ENCODE measurements at places on chromosomes 13 and 19.

DNA sequence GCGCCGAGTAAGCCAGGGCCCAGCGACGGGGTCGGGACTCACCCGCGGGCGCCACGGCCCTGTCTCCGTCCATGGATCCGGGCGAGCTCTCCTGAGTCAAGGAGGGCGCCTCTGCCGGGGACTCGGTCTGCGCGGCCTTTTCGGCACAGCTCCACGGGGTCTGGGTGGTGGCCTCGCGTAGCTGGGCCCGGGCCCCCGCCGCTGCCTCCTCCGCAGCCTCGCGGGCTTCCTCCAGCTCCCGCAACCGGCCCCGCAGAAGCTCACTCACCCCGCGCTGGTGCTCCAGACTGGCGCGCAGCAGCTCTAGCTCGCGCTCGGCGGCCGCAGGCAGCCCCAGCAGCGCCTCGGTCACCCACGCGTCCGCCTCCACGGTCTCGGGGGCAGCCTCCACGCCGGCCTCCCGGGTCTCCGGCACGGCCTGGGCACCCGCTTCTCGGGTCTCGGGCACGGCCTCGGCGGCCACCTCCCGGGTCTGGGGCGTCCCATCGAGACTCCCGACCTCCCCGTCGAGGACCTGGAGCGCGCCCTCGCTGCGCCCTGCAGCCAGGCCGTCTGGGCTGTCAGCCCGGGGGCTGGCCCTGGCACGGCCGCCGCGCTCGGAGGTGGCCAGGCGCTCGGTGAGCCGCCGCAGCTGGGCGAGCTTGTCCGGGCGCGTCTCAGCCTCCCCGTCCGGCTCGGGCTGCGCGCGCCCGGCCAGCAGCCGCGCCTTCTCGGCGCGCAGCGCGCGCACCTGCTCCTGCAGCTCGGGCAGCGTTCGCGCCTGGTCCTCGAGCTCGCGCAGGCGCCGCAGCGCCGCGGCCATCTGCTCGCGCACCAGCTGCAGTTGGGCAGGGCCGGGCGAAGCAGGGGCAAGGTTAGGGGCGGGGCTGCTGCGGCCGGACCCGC is 8.4 kb downstream of the KANK3 start:
- no peak for DNase-seq

DNA sequence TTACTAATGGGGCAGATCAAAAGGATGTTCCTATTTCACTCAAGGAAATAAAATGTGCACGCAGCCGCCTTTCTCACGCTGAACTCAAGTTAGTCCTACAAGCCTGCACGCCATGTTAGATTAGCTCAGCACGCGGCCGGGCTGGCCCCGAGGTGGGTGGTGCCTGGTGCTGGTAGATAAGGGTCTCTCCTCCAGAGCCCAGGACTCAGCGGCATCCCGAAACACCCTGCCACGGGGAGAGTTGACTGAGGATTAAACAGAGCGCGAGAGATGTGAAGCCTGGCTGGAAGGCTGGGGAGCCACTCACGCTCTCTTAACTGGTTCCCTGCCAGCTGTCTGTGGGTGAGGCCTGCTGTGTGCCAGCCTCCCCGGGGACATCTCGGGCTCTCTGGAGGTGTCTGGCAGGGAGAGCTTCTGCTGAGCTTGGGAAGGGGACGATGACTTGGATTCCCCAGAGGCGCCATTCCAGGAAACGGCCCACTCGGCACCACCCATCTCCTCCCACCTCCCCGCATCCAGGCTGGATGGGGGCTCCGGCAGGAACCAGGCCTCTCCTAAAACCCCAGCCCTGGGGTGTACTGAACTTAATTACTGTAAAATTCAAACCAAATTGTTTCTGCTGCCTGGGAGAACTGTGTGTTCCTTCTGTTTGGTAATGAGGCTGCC is 122.2 kb downstream of the KDM4B start:
- DNase-seq, result no peak

DNA sequence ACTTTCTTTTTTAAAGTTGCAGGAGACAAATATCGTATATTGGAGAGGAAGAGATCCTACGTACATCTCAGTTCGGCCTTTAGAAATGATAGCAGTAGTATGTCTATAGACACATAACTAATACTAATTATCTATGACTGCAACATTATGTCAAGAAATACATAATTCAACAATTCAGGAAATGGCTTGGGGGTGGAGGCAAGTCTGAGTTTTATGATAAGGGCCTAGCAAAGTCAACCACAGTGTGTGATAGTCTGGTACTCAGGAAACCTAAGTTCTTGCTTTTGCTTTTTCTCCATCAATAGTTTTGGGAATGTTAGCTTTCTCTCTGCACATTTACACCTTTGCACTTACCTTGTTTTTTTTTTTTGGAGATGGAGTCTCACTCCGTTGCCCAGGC is 27.5 kb upstream of the OBI1 start:
- no peak for DNase-seq

DNA sequence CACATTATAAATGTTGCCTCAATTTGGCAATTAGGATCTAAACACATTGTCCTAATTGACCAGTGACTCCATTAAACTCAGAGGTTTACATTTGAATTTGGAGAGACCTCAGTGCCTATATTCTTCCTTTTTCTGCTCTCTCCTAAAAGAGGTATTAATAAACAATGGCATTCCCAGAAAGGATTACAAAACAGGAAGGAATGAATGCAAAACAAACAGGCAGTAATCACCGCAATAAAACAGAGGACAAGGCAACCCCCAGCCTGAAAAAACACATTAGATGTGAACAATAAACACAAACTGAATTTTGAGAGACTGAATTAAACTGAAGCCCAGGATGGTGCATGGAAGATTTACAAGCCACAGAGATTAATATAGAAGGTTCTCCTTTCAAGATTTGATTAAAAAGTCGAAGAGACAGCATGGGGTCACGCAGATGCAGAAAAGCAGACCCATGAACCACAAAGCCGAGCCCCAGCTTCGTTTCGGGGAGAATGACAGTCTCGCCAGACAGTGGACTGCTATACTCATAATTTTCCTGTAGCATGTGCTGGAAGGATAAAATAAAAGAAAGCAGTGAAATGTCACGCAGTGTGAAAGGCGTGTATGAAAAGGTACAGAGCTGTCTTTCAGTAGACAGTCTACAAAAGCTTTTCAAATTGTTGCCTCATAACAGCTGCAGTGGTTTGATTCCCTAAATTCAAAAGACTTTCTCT is 503.0 kb downstream of the LIG4 start:
- DNase-seq, result no peak

DNA sequence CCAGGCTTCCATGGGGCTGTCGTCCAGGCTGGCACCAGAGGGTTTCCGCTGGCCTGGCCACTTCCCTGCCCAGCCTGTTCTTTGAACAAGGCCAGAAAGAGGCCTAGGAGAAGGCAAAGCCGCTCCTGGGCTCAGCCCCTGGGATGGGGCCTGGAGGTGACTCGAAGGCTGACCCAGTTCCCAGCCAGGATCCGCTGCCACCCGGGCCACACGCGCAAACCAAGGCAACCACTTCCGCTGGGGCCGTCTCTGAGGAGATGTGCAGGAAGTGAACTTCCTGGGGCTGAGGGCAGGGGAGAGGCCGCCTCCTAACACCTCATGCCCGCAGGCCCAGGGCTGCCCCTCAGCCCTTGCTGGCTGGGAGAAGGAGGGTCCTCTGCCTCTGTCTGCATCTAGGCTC is 15.2 kb downstream of the PLEKHF1 start:
- DNase-seq, result no peak

DNA sequence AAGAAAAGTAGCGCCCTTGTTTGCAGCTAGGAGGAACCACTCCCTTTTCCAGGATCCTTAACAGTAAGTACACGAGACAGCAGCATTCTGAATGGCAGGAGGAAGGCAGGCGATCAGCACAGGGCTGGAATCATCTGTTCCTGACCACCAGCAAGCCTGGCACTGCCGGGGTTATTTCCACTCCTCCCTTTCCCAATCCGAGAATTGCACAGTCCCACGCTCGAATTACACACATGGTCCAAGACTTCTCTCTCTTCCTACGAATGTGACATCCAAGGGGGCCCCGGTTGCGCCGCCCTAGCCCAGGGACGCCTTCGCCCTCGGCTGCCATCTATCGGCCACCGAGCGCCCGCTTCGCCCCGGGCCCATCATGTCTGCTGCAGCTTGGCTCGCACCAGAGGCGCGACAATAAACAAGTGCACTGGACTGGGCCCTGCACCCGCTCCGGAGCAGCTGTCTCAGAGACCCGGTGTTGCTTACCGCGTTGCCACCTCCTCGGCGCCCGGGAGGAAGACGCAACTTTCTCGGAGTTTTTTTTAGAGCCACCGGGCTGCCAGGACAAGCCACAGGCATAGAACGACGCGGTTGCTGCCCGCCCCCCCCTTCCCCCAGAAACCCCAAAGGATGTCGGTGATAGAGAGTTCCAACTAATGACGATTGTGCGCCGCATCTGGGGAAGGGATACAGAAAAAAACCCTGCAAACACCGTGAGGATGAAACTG is at the start of gene SLITRK5:
Gene SLITRK5, plus strand, starts transcription at position 341 of the 722 bp plus-strand sequence. CDS start 4,018 bp downstream, outside the sequence.
- peak; percentile 63 for DNase-seq

- DNase-seq, result no peak
These were observed 39.3 kb downstream of the MBNL2 start for GRCh38 chr13:97261254-97262005.

Measured in RWPE2 (cell line).